ENCODE measurements at places on chromosomes 2 and 18.
A peak's percentile ranks its signal among the peaks of the same experiment; 100 is the strongest.

DNA sequence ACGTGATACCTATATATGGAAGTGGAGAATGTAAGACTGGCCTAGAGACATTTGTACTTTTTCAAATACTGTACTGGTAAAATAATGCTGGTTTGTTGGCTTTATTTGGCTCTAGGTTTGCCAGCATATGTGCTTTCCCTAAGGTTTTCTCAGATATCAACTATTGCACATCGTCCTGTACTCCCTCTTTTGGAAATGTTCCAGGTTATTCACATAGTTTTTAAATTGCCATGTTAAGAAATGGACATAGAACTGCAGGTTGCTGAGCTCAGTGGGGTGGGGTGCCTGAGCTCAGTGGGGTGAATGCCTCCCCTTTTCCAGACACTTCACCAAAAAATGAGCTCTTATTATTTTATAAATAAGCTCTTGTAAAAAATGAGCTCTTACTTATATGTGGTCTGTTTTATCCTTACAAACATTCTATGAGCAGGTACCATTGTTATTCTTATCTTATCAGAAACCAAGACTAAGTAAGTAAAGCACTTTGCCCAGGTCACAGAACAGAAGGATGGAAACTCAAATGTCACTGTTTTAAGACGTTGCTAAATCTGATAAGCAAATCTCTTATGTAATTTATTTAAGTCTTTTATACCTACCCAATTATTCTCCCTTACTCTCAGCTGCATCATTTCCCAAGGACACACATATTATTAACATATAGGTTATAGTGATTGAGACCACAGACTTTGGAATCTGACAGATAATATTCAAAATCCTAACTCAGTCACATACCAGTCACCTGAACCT, 99.0 kb downstream of the CPS1 start:
- DNase-seq, result no peak

DNA sequence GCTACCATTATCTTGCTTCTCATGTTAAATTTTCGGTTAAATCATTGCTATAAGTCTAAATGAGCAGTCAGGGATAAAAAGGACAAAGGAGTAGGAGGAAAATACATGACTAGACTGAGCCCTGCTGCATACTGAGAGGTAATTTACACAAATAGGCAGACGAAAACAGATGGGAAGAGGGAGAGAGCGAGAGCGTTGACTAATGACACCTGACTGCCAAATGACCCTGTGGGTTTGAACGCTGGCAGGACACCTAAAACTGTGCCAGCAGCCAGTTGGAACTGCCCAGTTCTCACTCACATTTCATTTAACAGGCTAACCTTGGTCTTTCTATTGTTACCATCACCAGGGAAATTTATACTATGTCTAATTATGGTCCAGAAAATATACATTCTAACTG, 978.2 kb downstream of the CPS1 start:
- DNase-seq, result no peak

DNA sequence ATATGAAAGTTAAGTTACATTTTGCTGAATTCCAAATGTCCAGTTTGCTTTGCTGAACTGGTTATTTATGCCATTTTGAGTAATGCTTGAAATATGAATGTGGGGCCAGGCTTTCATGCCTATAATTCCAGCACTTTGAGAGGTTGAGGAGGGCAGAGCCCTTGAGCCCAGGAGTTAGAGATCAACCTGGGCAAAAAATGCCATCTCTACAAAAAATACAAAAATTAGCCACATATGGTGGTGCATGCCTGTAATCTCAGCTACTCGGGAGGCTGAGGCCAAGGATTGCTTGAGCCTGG, 101.2 kb upstream of the ITGA6 start:
- DNase-seq, result no peak

DNA sequence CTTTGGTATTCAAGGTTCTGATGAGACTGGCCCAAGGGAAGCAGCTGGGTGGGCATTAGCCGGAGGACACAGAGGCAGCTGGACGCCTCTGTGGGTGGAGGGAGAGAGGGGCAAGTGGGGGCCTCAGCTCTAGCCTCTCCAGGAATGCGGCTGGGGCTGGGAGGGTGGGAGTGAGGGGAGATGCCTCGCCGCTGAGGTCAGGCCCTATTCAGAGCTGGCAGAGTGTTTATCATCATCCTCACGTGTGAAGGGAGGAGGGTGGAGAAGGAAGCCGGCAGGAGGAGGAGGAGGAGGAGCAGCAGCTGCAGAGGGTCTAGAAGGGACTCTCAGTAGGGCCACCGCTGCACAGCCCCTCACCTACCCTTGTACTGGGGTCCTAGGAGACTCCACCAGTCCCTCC, 43.1 kb downstream of the TNS1 start:
- no peak for DNase-seq

DNA sequence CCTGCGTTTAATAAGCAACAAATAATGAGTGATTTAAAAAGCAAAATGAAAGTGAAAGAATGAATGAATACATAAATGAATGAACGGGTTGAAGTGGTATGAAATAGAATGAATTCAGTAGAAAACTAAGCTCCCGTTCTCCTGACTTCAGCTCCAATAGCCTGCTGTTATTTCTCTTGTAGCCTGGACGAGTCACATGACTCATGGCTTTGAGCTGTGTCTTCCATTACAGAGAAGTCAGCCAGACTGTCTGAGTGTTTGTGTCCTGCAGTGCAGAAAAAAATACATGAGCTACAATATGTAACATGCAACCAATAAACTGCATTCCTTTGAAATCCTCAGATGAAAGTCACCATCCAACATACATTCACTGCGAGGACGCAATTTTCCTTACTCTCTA, 21.2 kb downstream of the SCG2 start:
- DNase-seq, result no peak

DNA sequence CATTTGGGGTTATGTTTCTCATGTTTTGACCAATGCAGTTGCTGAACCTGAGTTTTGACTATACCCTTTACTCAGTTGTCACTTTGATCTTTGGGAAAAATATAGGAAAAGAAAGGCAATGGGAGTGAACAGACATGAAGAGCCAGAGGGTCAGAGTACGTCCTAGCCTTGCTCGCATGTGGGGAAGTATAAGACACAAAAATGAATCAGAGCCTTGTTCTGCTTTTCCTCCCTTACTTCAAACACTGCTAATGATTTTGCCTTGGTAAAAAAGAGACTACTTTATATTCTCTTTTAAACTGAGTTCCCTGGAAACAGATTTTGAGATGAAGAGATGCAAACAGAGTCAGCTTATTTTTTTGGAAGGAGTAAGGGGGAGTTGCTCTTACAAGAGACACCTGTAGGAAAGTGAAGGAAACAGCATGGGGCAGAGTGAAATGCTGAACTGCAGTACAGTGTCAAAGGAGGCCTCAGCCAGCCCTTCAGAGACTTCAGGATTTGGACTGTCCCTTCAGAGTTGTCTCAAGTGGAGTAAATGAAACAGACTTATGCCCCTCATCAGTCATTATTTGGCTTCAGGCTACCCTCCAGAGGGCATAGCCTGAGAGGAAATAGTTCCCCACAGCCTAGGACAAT, 11.1 kb upstream of the FAP start:
- no peak for DNase-seq

GRCh38 chr18:5512176-5512575, 31.6 kb downstream of the EPB41L3 start:
- DNase-seq, result no peak

DNA sequence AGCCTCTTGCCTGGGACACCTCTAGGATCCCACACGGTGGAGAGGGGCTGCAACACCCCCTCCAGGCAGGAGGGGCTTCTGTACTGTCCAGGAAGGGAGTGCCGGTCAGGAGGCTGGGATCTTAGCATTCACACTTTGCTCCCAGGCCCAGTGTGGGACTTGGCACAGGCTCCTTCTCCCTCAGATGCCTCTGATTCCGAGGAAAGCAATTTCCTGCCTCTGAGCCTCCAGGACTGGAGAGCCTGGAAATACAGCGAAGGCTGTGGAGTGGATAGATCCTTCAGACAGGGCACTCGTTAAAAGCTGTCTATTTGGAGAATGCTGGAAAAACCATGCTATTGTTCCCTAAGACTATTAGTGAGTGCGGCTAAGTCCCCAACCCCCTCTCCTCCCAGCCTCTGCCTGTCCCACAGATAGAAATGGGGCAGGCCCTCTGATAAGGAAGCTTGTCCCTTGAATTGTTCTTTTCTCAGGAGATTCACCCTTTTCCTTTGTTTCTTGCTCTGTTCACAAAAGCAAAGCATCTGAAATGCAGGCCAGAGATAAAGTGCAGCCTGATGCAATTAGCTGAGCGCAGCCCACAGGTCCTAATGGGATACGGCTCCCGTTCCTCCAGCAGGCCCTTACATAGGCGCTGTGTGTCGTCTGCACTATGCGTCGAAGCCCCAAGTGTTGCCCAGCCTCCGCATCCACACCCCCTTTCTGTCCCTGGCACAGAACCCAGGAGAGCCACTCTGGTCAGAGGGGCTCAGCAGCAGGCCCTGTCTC, 252.2 kb downstream of the KLHL29 start:
- no peak for DNase-seq

- DNase-seq, result no peak
These were observed 205.2 kb downstream of the SCG2 start for GRCh38 chr2:223396993-223397392.

GRCh38 chr2:239098288-239098970, 250.5 kb downstream of the TWIST2 start:
- no peak for DNase-seq

GRCh38 chr2:61220768-61221167, 58.8 kb downstream of the C2orf74 start:
- no peak for DNase-seq

- DNase-seq, result no peak
These were observed 88.8 kb downstream of the ZCCHC2 start for GRCh38 chr18:62611453-62612288.

GRCh38 chr18:24741965-24742724, 281.7 kb downstream of the HRH4 start:
- no peak for DNase-seq

GRCh38 chr2:8253781-8254180, 428.1 kb upstream of the ID2 start:
- DNase-seq, result no peak

DNA sequence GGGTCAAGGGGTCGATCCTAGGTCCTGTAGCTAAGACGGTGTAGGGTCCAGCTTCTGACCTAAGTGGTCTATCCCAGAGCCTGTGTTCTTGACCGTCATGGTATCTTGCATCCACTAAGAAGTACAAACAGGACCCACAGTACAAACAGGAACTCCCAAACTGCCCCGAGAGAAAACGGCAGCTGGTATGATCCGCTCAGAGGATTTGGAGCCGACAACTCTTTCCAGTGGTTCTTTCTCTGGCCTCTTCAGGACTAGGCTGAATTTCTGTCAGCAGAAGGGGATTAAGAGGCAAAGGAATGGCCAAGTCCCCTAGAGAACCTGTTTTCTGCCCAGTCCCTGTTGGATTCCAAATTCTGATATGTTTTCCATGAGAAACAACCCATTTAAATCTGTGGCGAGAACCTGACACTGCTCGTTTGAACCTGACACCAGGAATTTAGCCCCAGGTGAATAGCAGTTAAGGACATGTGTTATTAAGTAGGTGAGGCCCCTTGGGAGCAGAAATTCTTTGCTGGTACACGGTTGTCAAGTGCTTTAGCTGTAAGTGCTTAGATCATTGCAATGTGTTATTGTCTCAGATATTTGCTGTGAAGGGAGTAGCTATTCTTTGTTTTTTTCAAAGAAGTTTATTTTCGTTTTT, 50.5 kb upstream of the TXNDC2 start:
- no peak for DNase-seq

DNA sequence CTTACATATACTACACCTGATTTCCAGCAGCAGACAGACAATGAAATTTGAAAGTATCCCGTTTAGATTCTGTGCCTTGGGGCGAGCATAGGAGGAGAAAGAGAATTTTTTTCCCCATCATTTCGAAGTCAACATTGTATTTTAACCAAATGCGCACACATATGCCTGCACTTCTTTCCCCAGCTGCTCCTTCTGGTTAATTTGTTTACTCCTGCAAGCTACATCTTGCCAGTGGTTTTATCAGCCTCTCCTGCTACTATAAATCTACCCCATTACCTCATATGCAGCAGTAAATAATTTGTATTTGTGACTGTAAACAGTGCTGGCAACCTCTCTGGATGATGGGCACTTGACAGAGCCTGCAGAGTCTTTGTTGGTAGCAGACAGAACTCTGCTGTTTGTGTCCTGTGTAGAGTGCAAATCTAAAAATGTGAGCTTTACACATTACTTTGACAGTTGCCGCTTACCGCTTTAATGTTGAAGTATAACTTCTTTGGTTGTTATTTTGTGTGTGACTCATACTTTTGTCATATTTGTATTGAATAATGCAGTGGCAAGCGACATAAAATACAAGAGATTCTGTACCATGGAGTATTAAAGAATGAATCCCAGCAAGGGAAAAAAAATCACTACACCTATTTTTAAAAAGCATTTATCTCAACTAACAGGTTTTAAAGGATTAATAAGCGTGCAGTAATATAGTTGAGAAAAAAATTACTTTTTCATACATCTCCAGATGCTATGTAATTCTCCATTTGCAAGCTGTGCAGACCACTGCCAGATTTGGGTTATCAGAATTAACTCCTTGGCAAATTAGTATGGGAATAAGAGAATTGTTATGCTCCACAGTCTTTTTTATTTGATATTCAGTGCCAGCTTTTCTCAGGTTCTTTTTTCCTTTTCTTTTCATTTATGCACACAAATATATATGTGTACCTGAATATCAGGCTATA, 536.8 kb downstream of the XIRP2 start:
- DNase-seq, result no peak

GRCh38 chr2:96267159-96267971, 1.3 kb downstream of the CIAO1 start:
- peak; percentile 59 for DNase-seq

DNA sequence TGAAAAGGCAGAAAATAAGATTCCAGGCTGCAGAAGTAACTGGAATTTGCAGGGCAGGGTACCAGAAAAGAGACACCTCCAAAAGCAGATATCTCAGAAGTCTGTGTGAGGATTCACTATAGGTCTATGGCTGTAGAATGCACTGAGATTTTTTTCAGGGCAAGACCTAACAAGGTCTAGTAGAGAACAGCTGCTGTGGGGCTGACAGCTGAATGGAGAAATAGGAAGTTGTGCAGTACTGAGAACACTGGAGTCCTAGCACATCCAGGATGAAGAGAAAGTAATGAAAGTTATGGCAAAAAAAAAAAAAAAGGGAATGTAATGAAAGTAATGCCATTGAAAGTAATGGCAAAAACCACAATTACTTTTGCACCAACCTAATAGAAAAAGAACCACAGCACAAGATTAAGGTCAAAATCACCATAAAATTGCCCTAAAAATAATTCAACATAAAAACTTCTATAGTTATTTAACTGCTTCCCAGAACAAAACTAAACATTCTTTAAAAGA, 57.3 kb downstream of the CPO start:
- no peak for DNase-seq

DNA sequence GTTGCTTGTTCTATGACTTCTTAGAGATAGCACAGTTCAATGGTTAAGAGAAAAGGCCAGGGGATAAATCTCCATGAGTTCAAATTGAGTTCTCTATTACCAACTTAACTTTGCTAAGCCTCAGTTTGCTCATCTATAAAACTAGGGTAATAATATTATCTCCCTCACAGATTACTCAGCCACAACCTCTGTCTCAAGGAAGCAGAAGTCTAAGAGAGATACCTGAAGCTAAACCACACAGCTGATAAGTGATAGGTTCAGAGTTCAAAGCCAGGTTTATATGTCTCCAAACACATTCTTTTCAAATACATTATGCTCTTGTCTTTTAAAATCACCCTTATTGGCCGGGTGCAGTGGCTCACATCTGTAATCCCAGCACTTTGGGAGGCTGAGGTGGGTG, 287.7 kb downstream of the NBAS start:
- DNase-seq, result no peak

Data from Kasumi-1 (cell line).